Fibroblast of skin of scalp (primary cell): ENCODE measurements at places on chromosomes 16 and 17.

DNA sequence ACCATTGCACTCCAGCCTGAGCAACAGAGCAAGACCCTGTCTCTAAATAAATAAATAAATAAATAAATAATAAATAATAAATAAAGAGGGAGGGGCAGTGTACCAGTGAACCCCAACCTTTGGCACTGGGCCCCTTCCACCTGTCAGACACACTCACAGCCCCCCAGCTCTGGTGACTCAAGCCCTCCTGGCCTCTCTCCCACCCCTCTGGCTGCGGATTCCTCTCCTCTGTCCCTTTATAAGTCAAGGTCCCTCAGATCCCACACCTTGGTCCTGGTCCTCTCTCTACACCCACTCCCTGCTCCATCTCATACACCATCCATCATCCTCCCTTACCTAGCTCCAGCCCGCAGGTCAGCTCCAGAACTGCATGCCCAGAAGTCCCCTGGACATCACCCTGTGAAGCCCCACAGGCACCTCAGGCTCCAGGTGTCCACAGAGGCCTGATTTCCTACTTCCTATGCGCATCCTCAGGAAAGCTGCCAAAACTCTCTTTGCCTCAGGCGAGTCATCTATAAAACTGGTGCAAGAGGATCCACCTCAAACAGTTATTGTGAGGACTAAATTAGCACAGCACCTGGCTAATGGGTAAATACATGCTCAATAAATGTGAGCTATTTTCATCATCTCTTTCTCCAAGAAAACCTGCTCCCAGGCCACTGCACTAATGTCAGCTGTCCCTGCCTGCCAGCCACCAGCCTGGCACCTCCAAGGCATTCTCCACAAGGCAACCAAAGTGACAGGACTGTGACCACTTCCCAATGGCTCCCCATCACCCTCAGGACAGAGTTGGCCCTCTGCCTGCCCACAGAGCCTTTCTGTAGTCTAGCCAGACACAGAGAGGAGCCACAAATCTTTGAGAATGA, 46.8 kb downstream of the BEAN1 start:
- DNase-seq: no peak

DNA sequence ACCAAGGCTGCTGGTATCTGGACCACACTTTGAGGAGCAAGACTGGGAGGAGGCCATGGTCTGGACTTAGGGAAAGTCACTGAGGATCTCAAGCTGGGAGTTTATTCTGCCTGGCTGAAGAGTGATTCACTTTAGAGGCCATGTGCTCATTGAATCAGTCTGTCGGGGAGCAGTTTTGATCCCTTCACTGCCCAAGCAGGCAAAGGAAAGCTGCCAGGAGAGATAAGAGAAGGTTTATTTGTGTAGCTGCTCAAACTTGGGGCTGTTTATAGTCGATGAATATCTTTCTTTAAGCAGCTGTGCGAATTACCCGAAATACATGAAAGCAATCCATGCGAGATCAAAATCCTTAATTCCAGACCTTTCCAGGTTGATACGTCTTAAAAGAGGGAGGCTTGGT, 544.4 kb upstream of the EEF2KMT start:
- no peak for DNase-seq

- DNase-seq: peak; percentile 43
These were observed 18.6 kb downstream of the PRCD start for GRCh38 chr17:76558198-76559095.

DNA sequence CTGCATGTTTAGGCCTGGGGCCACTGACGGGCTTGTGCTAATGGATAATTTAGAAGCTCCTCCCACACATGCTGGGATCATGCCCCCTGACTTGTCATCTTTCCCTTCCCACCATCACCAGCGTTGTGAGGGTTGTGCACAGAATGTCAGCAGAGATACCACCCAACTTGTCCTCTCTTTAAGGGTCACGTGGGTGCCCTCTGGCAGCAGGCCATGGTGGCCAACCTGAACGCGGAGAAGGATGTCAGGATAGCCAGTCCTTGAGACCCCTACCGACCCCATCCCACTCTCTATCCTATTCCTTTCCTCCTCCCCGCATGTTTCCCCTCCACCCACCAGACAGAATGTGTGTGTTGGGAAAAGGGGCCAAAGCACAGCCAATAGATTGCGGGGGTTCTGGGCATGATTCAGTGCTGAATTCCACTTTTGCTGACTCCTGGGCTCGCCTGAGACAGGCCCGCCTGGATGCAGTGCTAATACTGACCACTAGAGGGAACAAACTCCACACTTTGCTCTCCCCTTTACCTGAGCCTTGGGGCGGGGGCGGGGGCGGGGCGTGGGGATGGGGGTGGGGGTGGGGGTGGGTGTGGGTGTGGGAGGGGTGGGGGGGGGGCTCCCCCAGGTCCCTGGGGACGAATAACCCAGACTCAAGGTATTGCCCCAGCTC, at the start of gene GH2:
TSS of gene GH2 (minus strand) at position 10 of the 667 bp plus-strand sequence. CDS start 143 bp downstream, outside the sequence.
- DNase-seq: peak; percentile 44

DNA sequence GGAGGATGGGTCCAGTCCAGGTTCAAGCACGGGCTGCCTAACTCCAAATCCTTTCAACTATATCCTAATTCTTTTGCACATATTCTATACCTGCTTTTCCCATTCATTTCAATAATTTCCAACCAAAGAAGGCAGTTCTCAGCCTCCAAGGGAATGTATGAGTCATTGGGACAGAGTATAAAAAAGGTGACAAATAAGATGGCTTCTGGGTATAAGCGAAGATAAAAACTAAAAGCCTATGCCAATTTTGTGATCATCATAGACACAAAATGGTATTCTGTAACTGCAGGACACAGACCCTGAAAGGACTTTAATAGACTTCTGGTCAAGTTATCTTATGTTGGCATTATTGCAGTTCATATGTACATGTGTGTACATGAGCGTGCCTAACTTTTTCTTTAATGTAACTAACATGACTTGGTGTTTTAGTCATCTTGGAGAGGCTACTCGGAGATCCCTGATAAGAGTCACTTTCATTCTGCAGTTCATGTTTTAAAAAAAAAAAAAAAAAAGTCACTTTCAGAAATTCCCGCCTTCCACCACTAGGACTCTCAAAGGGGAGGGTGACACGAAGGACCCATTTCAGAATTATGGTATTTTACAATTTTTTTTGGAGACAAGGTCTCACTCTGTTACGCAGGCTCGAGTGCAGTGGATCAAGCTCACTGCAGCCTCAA, 17.3 kb downstream of the COG1 start:
- peak; percentile 11 for DNase-seq

DNA sequence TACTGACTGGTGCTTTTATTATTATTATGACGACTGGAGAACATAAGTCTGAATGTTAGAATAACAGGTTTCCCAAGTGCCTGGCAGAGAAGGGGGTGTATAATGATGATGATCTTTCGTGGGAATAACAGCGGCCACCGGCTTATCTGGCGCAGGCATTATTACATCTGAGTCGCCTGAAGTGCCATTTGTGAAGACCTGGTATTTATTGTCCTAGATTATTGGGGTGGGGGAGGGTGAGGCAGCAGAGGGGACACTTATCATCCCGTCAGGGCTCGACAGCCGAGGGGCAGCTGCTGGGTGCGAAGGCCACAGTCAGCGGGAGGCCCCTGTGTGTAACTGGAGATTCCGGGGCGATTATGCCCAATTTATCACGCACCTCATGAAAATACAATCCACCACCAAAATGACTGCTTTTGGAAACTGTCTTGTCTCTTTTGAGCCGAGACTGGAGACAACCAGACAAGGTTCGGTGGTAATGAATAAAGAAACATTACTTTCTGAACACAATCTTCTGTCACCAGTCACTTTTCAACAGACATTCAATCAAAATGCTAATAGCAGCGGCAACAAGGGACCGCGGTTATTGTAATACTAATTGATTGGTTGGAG, 199.3 kb downstream of the CCDC182 start:
- no peak for DNase-seq

DNA sequence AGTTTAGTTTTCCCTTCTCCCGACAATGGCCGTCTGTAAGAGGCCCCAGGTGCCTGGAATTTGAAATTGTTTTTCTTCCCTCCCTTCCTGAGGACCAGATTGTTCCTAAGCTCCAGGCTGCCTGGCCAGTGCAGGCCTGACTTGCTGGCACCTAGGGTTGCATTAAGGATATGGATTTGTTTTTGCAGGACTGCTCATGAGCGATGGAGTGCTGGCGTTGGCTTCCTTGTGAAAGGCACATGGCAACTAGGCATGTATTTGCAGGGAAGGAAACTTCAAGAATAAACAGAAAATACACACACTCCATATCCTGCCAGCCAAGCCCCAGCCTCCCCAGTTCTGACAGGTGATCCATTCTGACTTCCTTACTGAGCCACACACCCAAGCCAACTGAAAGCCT, 25.5 kb upstream of the SOX9 start:
- DNase-seq: no peak

GRCh38 chr16:70418274-70418992, 20.5 kb downstream of the ST3GAL2 start:
- no peak for DNase-seq

DNA sequence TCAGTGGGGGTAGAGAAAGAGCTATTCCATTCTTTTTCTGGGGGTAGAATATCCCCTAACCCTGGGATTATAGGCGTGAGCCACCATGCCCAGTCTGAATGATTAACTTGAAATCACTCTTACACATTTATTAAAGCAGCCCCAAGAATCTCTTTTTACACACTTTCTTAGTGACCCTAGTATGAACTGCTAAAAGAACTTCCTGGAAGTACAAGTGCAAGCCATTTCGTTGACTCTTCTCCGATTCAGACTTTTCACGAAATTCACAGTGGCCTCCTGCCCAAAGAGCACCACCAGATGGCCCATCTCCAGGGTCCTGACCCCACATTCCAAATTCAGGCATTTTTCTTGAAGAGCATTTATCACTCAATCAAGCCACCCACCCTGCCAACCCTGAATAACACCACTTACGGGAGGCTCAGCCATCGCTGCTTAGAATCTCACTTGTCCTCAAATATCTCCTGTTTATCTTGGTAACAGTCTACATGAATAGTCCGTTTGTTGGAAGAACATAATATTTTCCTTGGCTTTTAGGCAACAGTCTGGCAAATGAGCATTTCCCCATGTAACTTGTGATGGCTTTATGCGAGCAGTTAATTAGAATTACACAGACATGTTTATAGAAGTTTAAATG, 28.0 kb downstream of the ZNF423 start:
- no peak for DNase-seq

- peak; percentile 66 for DNase-seq
These were observed 26.0 kb downstream of the COPZ2 start for GRCh38 chr17:48011405-48012150.

GRCh38 chr17:6507535-6507934, 48.8 kb downstream of the PITPNM3 start:
- peak; percentile 66 for DNase-seq

- peak; percentile 49 for DNase-seq
These were observed 81.0 kb downstream of the MYH11 start for GRCh38 chr16:15775663-15776304.

DNA sequence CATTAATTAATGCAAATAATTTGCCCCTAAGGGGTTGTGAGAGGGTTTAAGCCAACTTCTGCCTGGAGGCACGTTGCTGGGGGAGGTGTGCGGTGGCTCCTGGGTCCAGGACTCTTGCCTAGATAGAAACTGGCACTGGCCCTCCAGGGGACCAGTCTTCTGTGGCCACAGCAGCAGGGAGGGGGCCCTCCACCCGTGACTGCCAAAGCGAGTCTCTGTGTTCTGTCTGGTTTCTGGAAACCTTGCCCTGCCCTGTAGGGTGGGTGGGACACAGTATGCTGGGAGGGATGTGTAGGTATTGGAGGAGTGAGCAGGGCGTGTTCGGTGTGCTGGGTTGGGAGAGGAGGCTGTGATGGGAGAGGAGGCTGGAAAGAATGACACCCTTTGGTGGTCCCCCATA, 78.8 kb downstream of the TBC1D16 start:
- DNase-seq: no peak

DNA sequence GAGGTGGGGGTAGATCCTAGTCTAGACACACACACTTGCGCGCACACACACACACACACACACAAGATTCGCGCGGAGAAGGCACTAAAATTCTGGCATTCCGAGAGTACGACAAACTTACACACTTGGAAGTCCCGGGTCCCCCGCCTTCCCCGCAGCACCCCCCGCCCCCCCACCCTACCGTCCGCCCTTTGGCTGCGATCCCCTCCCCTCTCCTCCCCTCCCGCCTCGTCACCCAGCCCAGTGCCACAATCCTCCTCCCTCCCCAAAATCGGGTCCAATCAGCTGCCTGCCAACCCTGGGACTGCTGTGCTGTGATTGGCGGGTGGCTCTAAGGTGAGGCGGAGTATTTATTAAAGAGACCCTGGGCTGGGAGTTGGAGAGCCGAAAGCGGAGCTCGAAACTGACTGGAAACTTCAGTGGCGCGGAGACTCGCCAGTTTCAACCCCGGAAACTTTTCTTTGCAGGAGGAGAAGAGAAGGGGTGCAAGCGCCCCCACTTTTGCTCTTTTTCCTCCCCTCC, at the start of gene SOX9:
TSS of gene SOX9 (plus strand) at position 379 of the 522 bp plus-strand sequence. CDS start 372 bp downstream, outside the sequence.
- DNase-seq: peak; percentile 78

- DNase-seq: no peak
These were observed 53.0 kb downstream of the EPN2 start for GRCh38 chr17:19290066-19290705.

GRCh38 chr16:81175325-81175891, 63.1 kb upstream of the BCO1 start:
- peak; percentile 37 for DNase-seq

GRCh38 chr17:48952904-48953303, 8.3 kb upstream of the SNF8 start:
- no peak for DNase-seq

DNA sequence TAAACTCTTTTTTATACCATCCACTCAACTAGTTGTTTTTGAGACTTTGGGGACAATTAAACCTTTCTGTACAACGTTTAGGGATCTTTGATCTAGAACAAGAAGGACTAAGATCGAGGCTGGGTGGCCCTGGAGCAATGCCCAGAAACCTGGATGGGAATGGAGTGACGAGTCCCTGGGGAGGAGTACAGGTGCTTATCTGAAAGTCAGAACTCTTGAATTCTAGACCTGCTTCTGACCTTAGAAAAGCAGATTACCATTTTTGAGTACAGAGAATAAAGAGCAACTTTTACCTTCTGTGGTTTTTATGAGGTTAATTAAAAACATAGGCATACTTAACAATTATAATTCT, 17.8 kb downstream of the UBE2Z start:
- DNase-seq: no peak

DNA sequence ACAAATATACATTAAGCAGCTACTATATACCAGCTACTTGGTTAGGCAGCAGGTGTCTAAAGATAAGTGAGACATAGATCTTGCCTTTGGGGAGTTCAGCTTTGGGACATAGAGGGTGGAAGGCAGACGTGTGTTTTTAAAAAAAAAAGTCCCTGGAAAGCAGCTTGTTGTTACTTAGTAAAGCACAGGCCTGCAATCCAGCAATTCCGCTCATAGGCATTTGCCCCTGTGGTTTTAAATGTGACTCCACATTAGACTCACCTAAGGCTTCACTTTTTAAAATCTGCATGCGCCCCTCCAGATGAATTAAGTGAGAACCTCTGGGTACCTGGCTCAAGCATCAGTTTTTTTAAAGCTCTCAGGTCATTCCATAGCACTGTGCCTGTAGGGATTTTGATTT, 7.2 kb upstream of the MLYCD start:
- DNase-seq: no peak

GRCh38 chr17:41504246-41504977, 1.0 kb downstream of the KRT13 start:
- peak; percentile 24 for DNase-seq

- DNase-seq: peak; percentile 61
These were observed 309.4 kb upstream of the XYLT1 start for GRCh38 chr16:17780181-17780580.
